ENCODE measurements at places on chromosomes 7 and 10. TPM values are rescaled to one million over a fixed set of nuclear protein-coding genes. Genes with fewer than 3 reads are reported as not detected.

DNA sequence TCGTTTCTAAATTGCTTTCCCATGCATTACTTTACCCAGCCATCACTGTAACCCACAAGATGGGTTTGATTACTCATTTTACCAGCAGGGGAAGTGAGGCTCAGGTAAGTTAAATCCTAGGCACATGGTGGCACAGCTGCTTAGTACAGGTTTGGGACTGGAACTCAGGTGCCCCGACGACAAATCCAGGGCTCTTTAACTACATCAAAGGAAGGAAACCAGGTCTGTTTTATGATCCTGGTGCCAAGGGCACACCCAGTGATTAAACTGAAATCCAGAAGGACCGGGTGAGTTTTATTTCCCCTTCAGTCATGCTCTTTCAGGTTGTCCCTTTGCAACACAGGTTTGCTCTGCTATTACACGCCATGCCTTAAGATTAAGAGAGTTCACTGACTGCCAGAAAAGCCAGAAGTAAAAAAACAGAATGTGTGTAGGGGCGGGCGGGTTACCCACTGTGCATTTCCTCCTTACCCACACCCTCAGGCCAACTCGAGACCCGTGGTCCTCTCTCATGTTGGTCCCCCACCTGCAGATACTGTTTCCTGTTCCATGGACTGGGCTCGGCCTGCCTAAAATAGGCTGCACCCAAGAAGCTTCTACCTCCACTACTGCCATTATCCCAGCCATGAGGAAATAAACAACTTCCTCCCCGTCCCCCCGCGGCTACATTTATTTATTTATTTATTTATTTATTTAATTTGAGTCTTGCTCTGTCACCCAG is 55.1 kb upstream of the KDM7A start:
- DNase-seq, result peak; percentile 34

DNA sequence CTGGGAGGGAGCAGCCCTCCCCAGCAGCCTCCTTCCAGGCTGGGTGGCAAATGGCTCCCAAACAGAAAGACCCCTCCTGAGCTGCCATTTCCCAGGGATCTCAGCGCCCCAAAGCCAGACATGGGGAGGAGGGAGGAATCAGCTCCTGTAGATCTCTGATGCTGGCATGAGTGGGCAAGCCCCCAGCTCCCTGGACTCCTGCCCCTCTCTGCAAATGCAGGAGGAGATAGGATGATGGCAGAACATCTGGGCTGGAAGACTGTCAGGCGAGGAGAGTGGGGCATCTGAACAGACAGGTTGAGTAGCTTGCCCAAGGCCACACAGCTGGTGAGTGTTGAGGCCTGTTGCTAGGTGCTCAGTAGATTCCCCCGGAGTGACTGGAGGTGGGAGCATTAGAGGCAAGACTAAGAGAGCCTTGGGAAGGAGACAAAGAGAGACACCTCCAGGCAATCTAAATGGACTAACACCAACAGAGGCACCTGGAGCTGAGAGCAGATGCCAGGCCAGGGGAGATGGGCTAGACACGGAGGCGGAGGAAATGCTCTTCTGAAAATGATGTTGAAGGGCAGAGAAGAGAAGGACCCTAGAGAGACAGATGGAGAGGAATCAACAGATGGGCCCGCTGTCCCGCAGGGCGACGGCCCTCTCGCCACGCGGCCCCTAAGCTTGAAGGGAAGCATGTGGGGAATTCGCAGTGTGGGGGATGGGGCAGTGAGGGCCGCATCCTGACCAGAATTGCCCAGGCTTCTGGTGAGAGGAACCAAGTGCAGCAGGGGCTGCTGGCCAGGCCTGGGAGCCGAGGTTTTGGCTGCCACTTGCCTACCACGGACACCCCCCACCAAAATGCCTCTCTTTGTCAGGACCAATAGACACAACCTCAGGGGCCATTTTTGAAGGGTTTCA is 84.8 kb upstream of the LRRC4 start:
- DNase-seq, result no peak

- DNase-seq, result no peak
These were observed 208.6 kb downstream of the ZNF365 start for GRCh38 chr10:62582804-62583208.

DNA sequence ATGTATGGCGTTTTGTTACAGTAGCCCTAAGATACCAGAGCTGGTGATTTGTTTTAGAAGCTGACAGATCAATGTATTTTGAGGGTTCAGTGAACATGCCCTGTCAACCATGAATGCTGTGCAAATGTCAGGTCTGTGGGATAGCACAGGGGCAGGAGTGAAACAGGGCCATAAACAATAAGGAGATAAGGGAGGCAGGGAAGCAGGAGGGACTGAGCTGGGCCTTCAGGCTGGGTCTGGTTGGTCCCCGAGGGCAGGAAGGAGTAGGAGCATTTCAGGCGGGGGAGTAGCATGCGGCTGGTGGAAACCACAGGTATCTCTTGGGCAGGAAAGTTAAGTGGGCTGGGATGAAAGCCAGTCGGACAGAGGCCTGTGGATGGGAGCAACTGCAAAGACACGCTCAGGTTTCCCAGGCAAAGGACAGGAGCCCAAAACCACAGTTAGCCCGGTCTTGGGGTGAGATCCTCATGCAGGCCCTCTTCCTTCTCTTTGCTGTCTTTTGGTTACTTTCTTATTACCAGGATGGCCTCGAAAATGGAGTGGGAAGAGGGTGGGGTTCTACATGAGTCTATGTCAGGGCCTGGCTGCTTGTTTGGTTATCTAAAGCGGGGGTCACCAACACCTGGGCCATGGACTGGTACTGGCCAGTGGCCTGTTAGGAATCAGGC is 69.5 kb upstream of the SEPHS1 start:
- no peak for DNase-seq

- no peak for DNase-seq
These were observed 168.3 kb downstream of the BMPER start for GRCh38 chr7:34073676-34074075.

- DNase-seq, result no peak
These were observed 34.4 kb downstream of the AGR3 start for GRCh38 chr7:16847381-16847860.

DNA sequence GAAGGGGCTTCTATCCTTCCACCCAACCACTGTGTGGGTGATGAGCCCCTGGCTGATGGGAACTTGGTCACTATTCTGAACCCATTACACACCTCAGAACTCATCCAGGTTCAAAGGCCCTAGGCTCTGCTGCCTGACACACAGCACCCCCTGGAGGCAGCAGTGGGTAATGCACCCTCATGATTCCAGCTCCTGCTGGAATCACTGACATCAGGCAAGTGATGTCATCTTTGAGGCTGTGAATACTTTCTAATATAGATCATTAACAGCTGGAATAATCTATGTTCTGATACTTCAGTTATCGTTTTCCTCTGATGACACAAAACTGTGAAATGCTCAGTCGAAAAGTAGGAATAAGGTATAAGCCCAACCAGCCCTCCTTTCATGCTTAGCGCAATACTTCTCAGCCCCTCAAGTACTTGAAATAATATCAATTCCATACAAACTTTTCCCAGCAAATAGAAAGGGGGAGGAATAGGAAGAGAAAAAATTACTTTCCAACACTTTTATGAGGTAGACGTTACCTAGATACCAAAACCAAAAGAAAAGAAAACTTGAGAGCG is 7.5 kb upstream of the RBP3 start:
- DNase-seq, result peak; percentile 73

DNA sequence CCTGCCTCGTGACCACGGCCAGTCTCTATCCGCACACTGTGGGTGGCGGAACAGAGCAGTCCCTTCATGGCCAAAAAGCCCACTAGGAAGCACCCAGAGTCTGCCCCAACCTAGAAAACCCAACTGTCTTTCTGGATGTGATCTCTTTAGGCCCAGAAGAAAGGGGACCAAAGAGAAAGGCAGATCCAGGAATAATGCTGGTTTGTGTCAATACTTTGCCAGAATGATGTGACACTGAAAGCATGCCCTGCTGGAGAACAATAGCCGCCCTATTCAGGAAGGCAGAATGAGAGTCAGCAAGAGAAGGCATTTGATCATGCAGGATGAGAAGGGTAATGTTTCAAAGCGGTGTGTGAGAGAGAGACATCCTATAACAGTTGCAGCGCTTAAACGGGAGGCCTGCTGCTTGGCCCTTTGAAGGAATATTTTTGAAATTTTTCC is 274.7 kb downstream of the USP6NL start:
- no peak for DNase-seq

SPDYE6 gene
- total RNA-seq, result not detected

CALU gene
- 47.7 TPM for total RNA-seq

DNA sequence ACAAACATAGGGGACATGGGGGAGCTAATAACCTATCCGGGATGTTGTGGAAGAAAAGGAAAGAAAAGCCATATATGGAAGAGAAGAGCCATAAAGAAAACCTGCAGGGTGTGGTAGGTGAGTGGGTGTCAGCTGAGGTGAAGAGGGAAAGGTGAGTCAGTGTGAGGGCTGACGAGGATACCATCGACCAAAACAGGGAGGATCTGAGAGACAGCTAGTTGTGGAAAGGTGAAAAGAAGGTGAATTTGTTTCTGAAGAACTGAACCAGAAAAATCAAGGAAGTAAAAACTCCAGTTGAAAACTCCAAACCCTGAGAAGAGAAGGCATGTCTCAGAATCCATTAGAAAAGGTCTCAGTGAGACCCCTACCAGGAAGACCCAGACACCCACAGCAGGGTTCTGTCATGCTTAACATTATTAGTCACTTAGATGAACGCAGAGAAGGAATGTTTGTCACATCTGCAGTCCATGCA is 4.1 kb downstream of the BLNK start:
- DNase-seq, result no peak
